Transverse colon (tissue), 4 donors: ENCODE measurements at places on chromosomes 16 and 17. TPM values are rescaled to one million over a fixed set of nuclear protein-coding genes. Genes with fewer than 3 reads are reported as not detected.

KRT16 gene
- total RNA-seq: not detected

DNA sequence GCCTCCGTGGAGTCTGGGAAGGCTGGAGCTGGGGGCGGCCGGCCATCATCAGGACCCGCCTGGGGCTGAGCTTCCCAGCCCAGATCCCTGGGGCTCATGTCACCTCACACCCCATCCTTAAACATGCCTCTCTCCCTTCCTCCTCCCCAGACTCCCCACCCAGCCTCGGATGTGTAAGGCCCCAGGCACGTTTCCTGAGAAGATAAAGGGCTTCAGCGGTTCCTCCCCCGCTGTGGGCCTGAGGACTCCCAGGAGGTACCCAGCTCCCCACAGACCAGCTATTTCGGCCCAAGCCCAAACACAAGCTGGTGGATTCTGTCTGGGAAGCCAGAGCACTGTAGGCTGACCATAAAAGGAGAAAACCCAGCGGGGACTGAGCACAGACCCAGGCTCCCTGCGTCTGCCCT is 49.2 kb downstream of the MYH11 start:
- no peaks in the 10 kb centered on the region for H3K27me3 ChIP-seq
- no peak overlapping the region for H3K4me3 ChIP-seq
- H3K4me1 ChIP-seq: peaks cover 16% of the 10 kb centered on the region

GRCh38 chr16:17518441-17518840 is 47.7 kb upstream of the XYLT1 start:
- H3K27me3 ChIP-seq: peaks cover 5% of the 10 kb centered on the region
- no peak for DNase-seq
- H3K4me1 ChIP-seq: no peaks in the 10 kb centered on the region
- H3K36me3 ChIP-seq: no peaks in the 10 kb centered on the region

CCDC144A gene
- 19.7 TPM for total RNA-seq

DNA sequence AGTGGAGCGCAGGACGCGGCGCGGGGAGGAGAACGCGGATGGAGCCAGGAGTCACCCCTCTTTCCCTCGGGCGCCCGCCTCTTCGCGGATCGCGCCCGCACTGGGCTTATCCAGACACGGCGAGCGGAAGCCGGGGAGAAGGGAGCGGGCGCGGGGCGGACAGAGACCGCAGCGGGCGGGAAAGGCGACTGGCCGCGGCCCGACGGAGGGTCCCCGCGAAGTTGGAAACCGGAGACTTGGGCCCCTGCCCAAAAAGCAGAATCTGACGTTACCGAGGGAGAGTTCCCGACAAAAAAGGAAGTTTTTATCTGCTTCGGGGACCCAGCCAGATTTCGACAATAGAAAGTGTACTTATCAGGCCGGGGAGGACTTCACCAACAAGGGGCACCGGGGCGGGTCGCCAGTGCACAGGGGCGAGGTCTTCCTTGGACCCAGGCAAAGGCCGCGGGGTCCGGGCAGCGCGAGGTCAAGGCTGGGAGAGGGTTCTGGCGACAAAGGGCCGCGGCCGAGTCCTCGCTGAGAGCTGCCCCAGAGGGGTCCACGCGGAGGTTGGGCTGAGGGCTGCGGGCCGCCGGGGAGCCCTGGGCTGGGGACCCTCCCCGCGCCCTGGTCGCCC is 519 bp downstream of the ST6GALNAC2 start:
- no peaks in the 10 kb centered on the region for H3K36me3 ChIP-seq
- peaks cover 55% of the 10 kb centered on the region for H3K27me3 ChIP-seq
- peaks cover 18% of the 10 kb centered on the region for H3K4me1 ChIP-seq
- peak; percentile 43 for DNase-seq
- peak overlapping the region; percentile 52 for H3K27ac ChIP-seq

GRCh38 chr17:64336760-64337413 is 53.8 kb downstream of the PECAM1 start:
- no peaks in the 10 kb centered on the region for H3K36me3 ChIP-seq
- no peaks in the 10 kb centered on the region for H3K27me3 ChIP-seq
- H3K4me3 ChIP-seq: no peak overlapping the region
- no peak for DNase-seq

DNA sequence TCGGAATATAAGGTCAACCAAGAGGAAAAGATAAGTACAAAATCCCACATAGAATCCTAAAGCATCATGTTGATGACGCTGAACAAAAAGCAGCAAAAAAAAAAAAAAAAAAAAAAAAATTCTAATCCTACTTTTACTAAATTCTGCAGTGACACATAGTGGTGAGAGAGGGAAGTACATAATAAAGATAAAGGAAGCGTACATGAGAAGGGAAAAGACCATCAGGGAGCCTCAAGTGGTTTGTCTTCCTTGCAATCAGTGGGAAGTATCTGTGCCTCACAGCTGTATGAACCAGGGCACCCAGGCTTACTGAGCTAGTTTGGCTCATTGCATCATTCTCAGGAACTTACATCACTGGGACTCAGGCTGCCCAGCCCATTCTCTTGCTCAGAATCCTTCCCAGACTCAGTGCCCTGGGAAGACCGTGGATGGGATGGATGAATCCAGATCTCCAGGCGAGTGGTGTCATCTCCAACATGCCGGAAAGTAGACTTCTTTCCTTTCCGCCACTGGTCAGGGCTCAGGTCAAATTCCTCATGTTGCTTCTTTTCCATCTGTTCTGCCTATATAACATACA is 21.2 kb downstream of the SMG6 start:
- no peak for DNase-seq
- H3K27ac ChIP-seq: no peak overlapping the region

RPRML gene
- total RNA-seq: not detected

- H3K27ac ChIP-seq: peak overlapping the region; percentile 94
- no peaks in the 10 kb centered on the region for H3K36me3 ChIP-seq
- no peaks in the 10 kb centered on the region for H3K27me3 ChIP-seq
- peaks cover 39% of the 10 kb centered on the region for H3K4me1 ChIP-seq
These were observed 589 bp downstream of the CLCN7 start for GRCh38 chr16:1474082-1474795.

TEX14 gene
- not detected for total RNA-seq

DNA sequence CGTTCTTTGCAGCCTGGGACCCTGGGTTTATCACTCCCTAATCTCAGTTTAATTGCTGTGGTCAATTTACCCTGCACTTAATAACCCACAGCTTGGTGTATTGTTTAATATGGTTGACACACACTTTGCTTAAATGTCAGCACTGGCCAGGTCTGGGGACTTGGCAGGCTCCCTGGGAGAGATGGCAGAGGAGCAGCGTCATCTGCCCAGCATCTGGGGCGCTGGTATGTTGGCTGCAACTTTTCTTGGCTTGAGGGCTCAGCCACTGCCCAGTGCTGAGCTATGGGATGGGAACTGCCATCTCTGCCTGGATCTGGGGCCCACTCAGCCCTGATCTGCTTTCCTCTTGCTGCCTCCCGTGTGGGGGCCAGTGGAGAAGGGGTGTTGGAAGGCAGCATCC is 115.7 kb upstream of the IRX3 start:
- DNase-seq: no peak
- H3K36me3 ChIP-seq: no peaks in the 10 kb centered on the region
- H3K4me3 ChIP-seq: no peak overlapping the region
- no peak overlapping the region for H3K27ac ChIP-seq

GRCh38 chr17:73396431-73397277 is 84.9 kb upstream of the CDC42EP4 start:
- H3K4me1 ChIP-seq: no peaks in the 10 kb centered on the region
- H3K36me3 ChIP-seq: no peaks in the 10 kb centered on the region
- no peaks in the 10 kb centered on the region for H3K27me3 ChIP-seq
- no peak overlapping the region for H3K27ac ChIP-seq

- peak overlapping the region; percentile 24 for H3K27ac ChIP-seq
- H3K4me1 ChIP-seq: peaks cover 5% of the 10 kb centered on the region
- no peak overlapping the region for H3K4me3 ChIP-seq
- H3K27me3 ChIP-seq: no peaks in the 10 kb centered on the region
- peaks cover 10% of the 10 kb centered on the region for H3K36me3 ChIP-seq
These were observed 39.9 kb upstream of the ICAM2 start for GRCh38 chr17:64060331-64060730.

GRCh38 chr17:77726549-77727006 is 231.9 kb upstream of the TNRC6C start:
- peaks cover 3% of the 10 kb centered on the region for H3K4me1 ChIP-seq
- H3K4me3 ChIP-seq: no peak overlapping the region
- no peaks in the 10 kb centered on the region for H3K36me3 ChIP-seq
- no peaks in the 10 kb centered on the region for H3K27me3 ChIP-seq
